ENCODE measurements at places on chromosomes 4 and X.

DNA sequence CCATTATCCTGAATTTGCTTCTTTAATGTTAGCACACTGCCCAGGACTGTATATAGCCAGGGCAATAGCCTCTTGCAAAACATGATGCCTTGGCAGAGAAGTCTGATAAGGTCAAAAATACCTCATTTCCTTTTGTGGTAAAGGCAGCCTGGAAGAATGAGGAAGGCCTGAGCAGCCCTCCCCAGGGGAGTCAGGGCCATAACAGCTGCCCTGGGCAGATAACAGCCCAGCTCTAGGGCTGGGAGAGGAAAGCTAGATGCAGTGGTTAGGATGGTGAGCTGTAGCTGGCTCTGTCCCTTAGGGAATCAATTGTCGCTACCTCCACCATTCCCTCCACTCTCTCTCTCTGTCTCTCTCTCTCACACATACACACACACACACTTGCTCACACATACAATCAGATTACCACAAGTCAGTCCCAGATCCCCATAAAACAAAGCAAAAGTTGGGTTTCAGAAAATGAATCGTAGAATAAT is 29.2 kb downstream of the EFHC2 start:
- DNase-seq = no peak

DNA sequence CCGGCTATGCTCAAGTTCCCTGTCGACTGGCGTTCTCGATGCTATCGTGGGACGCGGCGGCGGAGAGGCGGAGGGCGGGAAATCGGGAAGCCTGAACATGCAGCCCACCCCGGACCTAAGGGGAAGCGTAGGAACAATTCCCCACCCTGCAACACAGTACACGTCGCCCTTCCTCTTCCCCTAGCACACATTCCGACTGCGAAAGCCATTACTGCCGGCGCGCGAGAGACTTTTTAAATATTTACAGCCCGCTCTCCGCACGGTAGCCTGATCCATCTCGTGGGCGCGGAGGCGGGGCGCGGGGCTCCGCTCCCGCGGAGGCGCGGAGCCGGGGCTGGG is 48.1 kb upstream of the BCOR start:
- no peak for DNase-seq

DNA sequence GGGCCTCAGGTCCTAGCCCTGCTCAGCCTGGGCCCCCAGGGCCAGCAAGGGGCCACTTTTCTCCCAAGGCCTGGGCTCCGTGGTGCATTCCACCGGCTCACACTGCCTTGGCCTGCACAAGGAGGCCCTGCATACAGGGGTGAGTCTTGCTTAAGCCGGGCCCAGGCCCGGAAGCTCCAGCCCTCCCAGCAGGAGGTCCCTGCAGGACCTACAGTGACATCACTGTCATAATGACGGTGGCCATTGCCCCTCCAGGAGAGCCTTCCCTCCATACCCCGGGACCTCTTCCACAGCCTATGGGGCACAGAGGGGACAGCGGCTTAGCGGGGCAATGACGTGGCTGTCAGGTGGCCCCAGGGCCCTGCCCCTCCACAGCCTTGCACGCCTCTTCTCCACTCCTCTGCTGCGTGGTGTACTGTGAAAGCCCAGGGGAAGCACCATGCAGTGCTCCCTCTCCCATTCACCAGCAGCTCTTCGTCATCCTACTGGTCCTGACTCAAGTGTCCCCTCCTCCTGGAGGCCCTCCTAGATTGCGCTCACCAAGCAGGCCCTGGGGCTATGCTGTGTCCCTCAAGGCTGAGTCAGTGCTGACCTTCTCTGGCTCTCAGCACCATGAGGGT is 32.3 kb upstream of the AFAP1 start:
- DNase-seq = no peak

DNA sequence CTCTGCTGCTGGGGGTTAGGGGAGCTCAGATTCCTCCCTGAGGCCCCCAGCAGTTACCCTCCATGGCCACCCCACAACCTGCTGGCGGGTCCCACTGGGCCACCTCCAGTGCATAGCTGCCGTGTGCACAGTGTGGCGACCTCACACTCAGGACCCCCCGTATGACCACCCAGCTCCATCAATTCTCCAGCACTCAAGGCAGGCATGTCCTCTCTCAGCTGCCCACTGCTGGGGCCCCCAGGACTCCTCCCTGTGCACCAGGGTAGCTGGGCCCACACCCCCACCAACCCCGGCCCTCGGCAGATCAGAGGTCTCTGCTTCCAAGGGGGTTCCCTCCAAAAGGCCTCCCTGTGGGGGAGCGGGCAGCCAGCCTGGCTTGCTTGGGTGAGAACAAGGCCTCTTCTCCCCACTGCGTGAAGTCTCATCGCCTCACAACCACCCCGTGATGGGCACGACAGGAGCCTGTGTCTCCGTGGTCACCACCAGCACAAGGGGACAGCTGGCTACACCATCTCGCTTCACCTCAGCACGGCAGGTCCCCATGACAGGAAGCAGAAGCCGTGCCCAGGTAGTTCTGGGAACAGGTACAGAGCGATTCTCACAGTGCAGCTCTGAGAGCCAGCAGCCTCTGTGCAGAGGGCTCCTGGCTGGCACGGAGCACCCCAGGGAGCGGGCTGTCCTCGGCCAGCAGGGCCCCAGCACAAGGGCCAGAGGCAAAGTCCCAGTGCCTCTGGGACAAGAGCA is 4.6 kb upstream of the HAUS3 start:
- DNase-seq = no peak

DNA sequence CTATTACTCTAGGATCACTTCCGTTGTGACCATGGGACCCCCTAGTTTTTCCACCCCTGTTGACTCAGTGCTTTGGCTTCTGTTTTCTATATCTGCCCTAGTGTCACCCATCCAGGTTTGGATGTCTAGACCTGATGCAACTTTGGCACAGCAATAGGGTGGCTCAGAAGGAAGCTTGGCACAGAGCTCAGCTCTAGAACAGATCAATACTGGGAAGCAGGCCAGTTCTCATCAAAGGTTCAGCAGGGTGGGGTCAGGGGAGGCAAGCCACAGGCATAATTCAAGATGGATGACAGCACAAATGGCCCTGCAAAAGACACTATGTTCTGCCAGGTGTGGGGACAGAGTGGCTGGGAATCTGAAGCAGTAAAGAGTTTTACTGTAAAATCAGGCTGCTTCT is 74.2 kb upstream of the EGFL6 start:
- DNase-seq = peak; percentile 57

DNA sequence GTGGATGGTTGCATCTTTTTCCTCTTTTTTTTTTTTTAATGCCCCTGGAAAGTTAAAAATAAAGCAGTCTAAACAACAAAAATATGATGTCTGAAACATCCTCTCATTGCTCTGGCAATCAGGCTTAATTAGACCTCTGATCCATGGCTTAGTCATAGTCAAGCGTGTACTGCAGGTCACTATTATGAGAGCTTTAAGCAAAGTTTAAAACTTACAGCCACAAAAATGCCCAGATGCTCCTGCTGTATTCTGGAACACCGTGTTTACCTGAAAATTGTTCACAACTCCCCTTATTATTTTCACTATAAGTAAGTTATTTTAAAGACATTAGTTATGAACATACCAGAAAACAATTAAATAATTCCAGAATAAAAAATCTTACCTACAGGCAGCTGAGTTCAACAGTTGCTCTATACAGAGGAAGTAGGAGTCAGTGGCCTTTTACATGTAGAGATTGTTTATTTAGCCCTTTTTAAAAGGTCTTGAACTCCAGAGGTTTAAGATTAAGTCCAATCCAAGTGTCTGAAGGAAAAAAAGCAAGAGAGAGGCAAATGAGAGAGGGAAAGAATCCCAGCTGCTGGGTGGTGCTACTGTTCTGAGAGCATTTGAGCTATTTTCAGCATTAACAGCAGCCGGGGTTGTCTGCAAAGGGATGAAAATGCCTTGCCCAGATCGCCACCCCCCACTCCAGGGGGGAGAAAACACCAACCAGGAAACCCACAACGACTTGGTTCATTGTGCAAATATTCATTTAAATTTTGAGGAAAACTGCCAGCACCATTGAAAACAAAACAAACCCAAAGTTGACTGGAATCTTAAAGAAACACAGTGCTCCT is 36.9 kb downstream of the SORBS2 start:
- DNase-seq = no peak

- DNase-seq = no peak
Measured at GRCh38 chr4:55409468-55410171, 13.9 kb downstream of the TMEM165 start.

- DNase-seq = no peak
Measured at GRCh38 chr4:179292468-179292867, 1850.2 kb upstream of the AGA start.

GRCh38 chr4:90842960-90843359 is 715.8 kb downstream of the CCSER1 start:
- no peak for DNase-seq

DNA sequence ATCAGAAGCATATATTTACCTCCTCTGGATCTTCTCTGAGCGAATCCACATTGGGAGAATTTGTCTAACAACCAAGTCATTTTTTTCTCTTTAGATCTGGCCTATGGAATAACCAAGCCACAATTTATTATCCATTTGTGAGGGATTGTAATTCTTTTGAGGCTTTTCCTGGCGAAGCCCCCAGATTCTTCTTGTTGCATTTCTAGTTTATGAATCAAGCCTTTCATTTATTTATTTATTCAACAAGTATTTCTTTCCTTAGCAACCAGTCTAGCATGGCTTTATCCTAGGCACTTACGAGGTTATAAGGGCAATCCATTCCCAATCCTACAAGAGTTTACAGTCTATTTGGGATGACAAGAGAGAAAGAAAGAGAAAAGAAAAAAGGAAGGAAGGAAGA is 18.4 kb upstream of the FNIP2 start:
- no peak for DNase-seq

DNA sequence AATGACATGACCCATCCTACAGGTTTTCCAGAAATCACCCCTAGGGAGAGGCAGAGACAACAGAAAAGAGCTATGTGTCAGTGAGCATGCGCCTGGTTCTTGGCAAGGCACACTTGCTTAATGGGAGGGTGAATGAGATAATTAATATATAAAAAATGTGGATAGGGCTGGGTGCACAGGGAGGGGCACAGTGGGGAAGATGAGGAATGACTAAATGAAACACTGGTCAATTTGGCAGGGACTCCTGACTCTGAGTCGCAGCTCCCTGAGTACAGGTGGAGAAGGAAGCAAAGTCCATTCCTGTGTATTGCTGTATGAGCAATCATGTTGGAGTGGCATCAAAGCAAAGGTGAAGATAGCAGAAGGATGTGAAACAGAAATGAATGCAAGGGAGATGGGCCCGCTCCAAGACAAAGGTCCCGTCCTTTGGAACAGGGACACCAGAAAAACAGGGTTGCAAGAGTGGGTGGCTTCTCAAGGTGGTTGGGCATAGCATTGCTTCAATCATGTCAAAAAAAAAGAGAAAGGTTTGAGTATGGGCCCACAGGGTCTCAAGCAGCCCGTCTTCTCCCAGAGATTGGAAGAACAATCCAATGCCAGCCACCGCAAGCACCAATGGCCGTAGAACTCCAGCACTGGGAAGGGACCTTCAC is 278.4 kb upstream of the AGTR2 start:
- no peak for DNase-seq

GRCh38 chrX:56813318-56813837 is 84.3 kb downstream of the NBDY start:
- no peak for DNase-seq

DNA sequence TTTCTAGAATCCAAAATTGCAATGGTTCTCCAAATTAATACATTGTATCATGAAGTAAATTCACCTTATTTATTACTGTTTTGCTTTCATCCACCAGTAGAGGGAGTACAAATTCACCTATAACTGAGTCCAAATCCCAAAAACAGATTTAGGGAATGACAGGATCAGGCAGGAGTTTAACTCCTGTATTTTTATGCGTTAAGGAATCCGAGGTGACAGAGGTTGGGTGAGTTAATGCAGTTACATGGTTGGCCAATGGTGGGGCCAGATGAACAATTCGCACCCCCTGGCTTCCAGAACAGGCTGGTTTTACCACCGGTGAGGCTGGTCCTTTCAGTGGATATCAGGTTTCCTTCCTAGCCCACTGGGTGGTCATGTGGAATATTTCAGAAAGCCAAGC is 82.4 kb downstream of the MTNR1A start:
- no peak for DNase-seq

- DNase-seq = no peak
Measured at GRCh38 chrX:155505296-155505695, 46.9 kb upstream of the F8A3 start.

DNA sequence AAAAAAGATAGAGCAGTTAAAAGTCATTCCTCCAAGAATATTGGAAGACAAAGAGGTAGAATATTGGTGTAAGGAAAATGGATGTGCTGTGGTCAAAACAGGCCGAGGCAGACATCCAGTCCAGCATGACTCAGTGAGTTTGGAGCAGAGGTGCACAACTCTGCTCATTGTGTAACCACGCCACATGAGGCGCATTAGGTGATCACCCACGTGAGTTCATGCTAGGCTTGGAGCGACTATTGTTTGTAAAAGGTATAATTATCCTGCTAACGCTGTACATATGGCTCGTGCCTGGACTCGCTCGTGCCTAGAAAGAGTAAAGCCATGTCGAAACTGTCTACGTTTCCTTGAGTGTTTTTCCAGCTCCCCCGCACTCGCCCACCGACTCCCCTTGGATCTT is 23.9 kb downstream of the C4orf54 start:
- peak; percentile 51 for DNase-seq

GRCh38 chr4:87032884-87033533 is 98.2 kb downstream of the AFF1 start:
- DNase-seq = no peak

DNA sequence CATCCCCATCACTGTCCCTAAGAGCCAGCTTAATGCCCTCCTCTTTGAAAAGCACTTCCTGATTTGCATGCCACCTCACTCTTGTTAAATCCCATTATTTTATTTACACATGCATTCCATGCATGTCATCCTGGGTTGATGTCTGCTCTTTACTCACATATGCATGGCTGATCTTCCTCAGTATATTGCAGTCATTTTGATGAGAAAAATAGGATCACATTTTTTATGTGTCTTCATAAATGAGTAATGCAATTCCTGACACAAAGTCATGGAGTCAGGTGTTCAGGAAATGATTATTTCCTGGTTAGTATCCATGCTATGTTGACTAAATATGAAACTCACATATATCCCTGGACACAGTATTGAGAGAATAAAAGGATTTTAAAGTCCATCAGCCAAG is 204.7 kb downstream of the SLIT2 start:
- no peak for DNase-seq

DNA sequence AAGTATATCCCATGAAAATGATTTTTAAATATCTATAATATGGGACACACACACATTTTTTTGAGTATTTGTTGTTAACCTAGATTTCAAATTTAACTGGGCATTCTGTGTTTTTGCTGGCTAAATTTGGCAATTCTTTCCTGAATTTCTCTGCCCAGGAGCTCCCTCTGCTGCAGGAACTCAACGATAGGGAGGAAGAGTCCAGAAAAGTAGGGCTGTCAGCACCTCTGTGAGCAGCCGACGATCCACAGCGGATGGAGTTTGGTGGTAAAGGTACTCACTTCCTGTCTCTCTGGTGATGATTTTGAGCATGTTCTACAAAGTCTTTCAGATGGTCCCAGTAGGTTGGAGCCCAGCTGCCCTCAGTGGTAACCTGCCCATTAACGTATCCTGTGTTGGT is 23.1 kb upstream of the TMEM184C start:
- no peak for DNase-seq

DNA sequence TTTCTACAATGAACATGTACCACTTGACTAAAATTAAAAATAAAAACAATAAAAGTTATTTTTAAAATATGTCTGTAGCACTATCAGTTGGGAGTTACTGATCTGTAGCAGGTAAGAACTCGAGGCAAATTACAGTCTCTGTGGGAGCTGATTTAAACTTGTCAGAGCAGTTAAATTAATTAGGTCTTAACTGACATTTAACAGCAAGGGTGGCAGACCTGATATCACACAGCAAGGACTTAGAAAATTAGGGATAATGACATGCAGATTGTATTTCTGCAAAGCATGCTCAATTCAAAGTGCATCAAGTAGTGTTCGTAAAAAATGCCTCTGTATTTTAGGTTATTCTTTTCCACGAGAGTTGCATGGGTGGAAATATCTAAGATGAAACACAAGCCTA is 208.9 kb downstream of the SPATA18 start:
- no peak for DNase-seq

All from NCI-H1105 (cell line).